ENCODE measurements at places on chromosomes 5 and 9. TPM values are rescaled to one million over a fixed set of nuclear protein-coding genes. Genes with fewer than 3 reads are reported as not detected.

Gene PCDHB8
- total RNA-seq: 0.29 TPM

Gene PCDHGB2
- total RNA-seq: 4.6 TPM

Gene SMC2
- 10.1 TPM for total RNA-seq

Gene RAD17
- 19.5 TPM for total RNA-seq

Gene TOR4A
- 58.3 TPM for total RNA-seq

Gene CAMK4
- total RNA-seq: 0.10 TPM

Gene PFN3
- not detected for total RNA-seq

Gene BARHL1
- not detected for total RNA-seq

Gene C9orf152
- not detected for total RNA-seq

Gene FABP6
- not detected for total RNA-seq

Gene SYK
- not detected for total RNA-seq

Gene TMC1
- total RNA-seq: 0.33 TPM

Gene HAUS6
- 18.0 TPM for total RNA-seq

Gene PTAR1
- 73.2 TPM for total RNA-seq

Gene SARDH
- total RNA-seq: 0.33 TPM

Gene STOM
- total RNA-seq: 319 TPM

Gene TMEM232
- total RNA-seq: 0.67 TPM

Gene CXXC5
- 6.5 TPM for total RNA-seq

Gene ZNF608
- total RNA-seq: 18.2 TPM

Gene FGF18
- 0.10 TPM for total RNA-seq

Gene PDE6A
- total RNA-seq: under 0.01 TPM

Gene IRGM
- not detected for total RNA-seq

Gene STPG3
- not detected for total RNA-seq

Measured in vein endothelial cell (primary cell).